ENCODE measurements at places on chromosomes 13 and 19. TPM values are rescaled to one million over a fixed set of nuclear protein-coding genes. Genes with fewer than 3 reads are reported as not detected.

Gene MBD3L2
- not detected for total RNA-seq

Gene URAD
- not detected for total RNA-seq

Gene SERP2
- total RNA-seq, result 10.4 TPM

Gene KLK12
- total RNA-seq, result not detected

Gene SLC25A42
- 6.2 TPM for total RNA-seq

Gene DIS3
- total RNA-seq, result 47.7 TPM

Gene NLRP11
- total RNA-seq, result under 0.01 TPM

Gene PRR20D
- total RNA-seq, result not detected

Gene TMPRSS9
- under 0.01 TPM for total RNA-seq

Gene LMTK3
- total RNA-seq, result not detected

Gene CGB3
- total RNA-seq, result not detected

Gene GGACT
- 4.2 TPM for total RNA-seq

Gene ZNF296
- under 0.01 TPM for total RNA-seq

Gene N4BP2L2
- total RNA-seq, result 122 TPM

Gene PLVAP
- total RNA-seq, result 0.19 TPM

Gene PRKCG
- 0.28 TPM for total RNA-seq

Gene CEACAM8
- not detected for total RNA-seq

Measured in regular cardiac myocyte (primary cell).